ENCODE measurements at places on chromosomes 2 and 18.

- DNase-seq = no peak
These were observed 18.3 kb upstream of the ACYP2 start for GRCh38 chr2:54097124-54097523.

DNA sequence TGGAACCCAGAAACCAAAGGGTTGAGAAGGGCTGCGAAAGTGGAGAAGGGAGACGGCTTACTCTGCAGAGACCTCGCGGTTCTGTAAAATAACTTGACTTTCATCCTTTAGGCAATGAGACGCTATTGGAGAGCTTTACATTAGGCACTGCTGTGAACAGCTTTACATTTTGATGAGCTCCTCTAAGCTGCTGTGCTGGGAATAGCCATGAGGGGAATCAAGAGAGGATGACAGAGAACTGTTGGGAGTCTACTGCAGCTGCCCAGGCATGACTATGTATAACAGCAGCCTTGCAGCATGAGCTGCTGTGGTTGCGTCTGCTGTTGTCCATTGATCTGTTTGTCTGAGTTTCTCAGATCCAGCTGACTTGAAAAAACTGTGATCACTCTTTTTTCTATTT, 310.8 kb upstream of the MAP2 start:
- no peak for DNase-seq

- no peak for DNase-seq
These were observed 81.7 kb upstream of the FAM98A start for GRCh38 chr2:33680644-33681363.

GRCh38 chr2:128594651-128594910, 275.9 kb upstream of the HS6ST1 start:
- no peak for DNase-seq

DNA sequence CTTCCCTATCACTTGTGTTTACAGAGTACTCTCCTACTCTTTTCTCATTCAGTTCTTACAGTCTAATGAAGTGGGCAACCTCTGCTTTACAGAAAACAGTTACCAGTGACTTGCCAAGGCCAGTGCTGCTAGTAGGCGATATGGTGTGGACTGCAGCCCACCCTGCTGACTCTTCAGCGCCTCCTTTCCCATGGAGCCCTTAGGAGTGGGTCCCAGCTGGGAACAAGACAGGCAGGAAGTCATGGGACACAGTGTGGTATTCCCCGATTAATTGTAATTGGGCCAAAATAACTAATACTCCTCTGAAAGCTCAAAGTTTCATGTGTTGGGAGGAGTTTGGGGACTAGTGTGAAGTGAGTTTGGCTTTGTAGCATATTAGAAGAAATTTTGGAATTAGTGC, 120.1 kb upstream of the EML6 start:
- no peak for DNase-seq

GRCh38 chr2:121529439-121530211, 1.1 kb upstream of the RNU4ATAC start:
- peak; percentile 8 for DNase-seq

- DNase-seq = no peak
These were observed 181.8 kb upstream of the GCFC2 start for GRCh38 chr2:75892490-75892889.

GRCh38 chr2:149661844-149662243, 74.3 kb upstream of the MMADHC start:
- no peak for DNase-seq

DNA sequence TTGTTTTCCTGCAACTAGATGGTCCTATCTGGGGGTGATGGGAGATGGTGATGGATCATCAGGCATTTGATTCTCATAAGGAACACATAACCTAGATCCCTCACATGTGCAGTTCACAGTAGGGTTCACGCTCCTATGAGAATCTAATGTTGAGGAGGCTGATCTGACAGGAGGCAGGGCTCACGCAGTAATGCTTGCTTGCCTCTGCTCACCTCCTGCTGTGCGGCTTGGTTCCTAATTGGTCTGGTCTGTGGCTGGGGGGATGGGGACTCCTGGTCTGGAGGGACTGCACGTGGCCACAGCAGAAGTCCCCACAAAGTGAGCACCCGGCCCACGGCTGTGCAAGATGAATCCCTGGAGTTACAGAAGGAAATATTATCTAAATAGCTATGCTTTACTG, 11.3 kb downstream of the MC5R start:
- no peak for DNase-seq

- no peak for DNase-seq
These were observed 34.1 kb upstream of the NXPH2 start for GRCh38 chr2:138814123-138814898.

All from NCI-H2107 (cell line).